ENCODE measurements at places on chromosomes 5 and 9.

GRCh38 chr9:69577123-69577522, 95.0 kb downstream of the APBA1 start:
- no peak for DNase-seq
- H3K4me1 ChIP-seq: peaks cover 15% of the 10 kb centered on the region
- no peaks in the 10 kb centered on the region for H3K36me3 ChIP-seq
- H3K27ac ChIP-seq: no peak overlapping the region

DNA sequence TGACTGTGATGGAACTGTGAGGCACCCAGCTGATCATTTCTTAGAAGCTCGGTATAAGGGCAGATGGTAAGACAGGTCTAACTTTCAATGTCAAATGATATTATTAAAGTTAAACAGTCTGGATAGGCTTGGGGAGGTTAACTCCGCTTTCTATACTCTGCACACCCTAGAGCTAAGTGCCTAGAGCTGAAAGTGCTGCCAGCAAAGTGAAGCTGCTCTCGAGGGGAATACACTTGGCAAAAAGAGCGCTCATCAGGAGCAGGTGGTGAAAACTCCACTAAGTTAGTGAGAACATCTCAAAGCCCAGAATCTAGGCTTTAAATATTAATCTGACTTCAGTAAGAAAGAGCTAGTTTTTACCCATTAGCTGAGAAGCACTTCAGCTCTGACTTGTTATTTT, 349.6 kb upstream of the SLC30A5 start:
- H3K4me1 ChIP-seq: peaks cover 8% of the 10 kb centered on the region
- H3K27ac ChIP-seq: no peak overlapping the region
- H3K27me3 ChIP-seq: no peaks in the 10 kb centered on the region
- DNase-seq: no peak
- no peak overlapping the region for H3K4me3 ChIP-seq

GRCh38 chr5:84783003-84783402, 398.3 kb upstream of the EDIL3 start:
- H3K4me3 ChIP-seq: no peak overlapping the region
- no peak overlapping the region for H3K27ac ChIP-seq
- no peak for DNase-seq
- H3K27me3 ChIP-seq: no peaks in the 10 kb centered on the region
- no peaks in the 10 kb centered on the region for H3K36me3 ChIP-seq

DNA sequence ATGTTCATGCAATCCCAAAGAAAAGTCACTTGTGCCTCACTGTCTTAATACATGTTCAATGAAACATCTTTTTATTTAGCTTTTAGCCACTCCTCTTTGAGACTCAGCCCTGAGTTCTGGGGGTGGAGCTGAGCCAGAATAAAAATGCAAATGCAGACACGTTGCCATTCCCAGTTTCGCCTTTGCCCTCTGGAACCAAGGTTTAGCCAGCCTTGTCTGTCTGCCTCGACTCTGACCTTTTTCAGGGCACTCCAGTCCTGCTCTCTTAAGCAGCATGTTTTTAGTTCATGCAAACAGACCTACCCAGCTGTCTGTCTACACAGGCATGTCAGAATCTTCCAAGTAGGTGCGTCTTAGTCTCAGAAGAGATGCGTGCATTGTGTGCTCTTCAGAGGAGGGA, 82.2 kb upstream of the RANBP3L start:
- H3K4me3 ChIP-seq: no peak overlapping the region
- DNase-seq: no peak
- peaks cover 10% of the 10 kb centered on the region for H3K4me1 ChIP-seq
- no peaks in the 10 kb centered on the region for H3K27me3 ChIP-seq
- H3K36me3 ChIP-seq: no peaks in the 10 kb centered on the region
- H3K27ac ChIP-seq: no peak overlapping the region

DNA sequence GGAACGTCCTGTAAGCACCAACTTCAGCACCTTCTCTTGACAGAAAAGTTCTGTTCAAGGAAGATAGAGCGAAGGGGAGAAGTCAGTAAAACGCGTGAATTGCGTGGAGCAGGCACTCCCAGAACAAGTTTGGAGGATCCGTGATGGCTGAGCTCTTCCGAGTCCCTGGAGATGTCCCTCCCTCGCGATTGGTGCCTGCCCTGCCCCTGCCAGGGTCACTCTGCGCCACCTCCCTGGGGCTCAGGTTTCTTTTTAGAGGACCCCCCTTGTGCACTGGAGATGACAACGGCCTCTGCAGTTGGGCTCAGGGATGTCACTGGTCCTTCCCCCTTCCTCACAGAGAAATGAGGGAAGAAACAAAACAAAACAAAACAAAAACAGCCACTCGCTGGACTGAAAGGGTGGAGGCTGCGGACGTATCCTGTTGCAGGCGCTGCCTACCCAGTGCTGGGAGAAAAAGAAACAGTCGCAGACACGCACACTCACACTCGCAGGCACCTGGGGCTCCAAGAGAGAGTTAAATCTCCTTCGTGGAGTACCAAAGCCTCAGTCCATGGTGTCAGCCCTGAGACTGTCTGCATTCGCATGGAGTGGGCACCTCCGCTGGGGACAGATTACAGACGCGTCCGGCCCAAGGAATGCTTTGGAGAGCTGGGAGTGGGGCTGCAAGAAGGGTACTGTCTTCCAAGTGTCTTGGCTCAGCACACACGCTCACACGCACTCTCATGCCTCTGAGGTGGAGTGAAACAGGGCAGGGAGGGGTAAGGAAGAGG, 512.7 kb downstream of the SLCO4C1 start:
- no peaks in the 10 kb centered on the region for H3K36me3 ChIP-seq
- H3K4me3 ChIP-seq: peak overlapping the region; percentile 41

DNA sequence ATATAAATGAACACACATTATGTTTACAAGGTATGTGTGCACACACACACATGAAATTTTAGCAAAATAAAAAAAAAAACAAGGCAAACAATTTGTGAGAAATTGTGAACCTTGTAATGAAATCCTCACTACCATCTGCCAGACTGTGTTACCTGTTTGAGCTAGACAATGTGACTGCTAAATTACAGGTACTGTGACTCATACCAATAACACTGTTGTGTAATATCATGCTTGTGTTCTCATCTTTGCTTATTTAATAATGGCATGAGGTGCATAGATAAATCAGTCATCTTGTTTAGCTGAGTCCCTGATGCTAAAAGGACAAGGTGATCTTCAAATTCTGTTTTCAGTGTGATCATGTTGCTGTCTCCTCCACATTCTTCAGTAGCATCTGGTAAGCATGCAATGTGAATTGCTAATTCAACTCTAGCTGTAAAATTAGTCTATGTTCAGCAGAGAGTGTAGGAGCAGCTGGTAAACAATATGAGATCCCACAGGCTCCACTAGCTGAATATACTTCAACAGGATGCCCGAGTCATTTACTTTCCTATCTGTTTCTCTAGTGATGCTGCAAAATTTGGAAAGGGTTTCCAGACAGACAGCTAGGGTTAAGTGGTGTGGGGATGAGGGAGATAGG, 966.3 kb upstream of the C9orf72 start:
- H3K27ac ChIP-seq: no peak overlapping the region
- H3K27me3 ChIP-seq: no peaks in the 10 kb centered on the region
- H3K4me3 ChIP-seq: no peak overlapping the region
- H3K36me3 ChIP-seq: no peaks in the 10 kb centered on the region
- no peak for DNase-seq

DNA sequence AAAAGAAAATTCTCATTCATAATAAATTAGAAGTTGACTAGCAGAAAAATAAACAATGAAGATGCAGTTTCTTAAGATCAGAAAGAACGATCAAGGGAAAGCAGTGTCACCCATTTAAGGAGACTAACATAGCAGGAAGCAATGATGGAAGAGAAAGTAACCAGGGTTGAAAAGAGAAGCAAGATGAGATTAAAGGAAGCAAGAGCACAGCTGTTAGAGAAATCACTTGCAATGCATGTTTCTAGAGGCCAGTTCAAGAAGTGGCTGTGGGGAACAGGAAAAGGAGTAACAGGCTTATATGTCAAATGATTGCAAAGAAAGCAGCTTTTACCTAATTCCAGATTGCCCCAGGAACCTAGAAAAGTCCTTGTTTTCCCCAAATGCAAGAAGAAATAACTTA, 46.8 kb upstream of the SLC1A1 start:
- no peak overlapping the region for H3K27ac ChIP-seq
- no peaks in the 10 kb centered on the region for H3K4me1 ChIP-seq
- peaks cover 10% of the 10 kb centered on the region for H3K27me3 ChIP-seq
- DNase-seq: no peak
- no peaks in the 10 kb centered on the region for H3K36me3 ChIP-seq

GRCh38 chr5:135051872-135052271, 17.8 kb upstream of the PITX1 start:
- no peak overlapping the region for H3K27ac ChIP-seq
- H3K4me3 ChIP-seq: no peak overlapping the region
- peaks cover 97% of the 10 kb centered on the region for H3K27me3 ChIP-seq
- H3K4me1 ChIP-seq: no peaks in the 10 kb centered on the region

DNA sequence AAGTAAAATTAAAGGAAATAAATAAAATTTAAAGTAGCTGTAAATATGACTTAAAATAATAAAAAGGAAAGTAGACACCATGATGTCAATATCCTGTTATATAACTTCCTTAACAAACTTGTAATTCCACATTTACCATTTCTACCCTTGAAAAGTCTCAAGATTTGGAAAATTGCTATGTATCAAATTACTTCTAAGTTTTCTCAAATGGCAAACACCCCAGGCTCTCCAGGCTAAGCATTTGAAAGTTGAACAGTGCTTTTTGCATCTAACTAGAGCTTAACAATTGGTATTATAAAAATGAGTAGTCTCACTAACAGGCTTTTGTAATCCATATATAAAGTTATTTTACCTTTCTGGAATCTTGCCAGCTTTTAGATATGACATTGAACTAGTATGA, 41.5 kb upstream of the MACIR start:
- no peak for DNase-seq
- no peak overlapping the region for H3K4me3 ChIP-seq
- no peaks in the 10 kb centered on the region for H3K27me3 ChIP-seq
- no peak overlapping the region for H3K27ac ChIP-seq
- peaks cover 17% of the 10 kb centered on the region for H3K4me1 ChIP-seq

- peak; percentile 74 for DNase-seq
- H3K27ac ChIP-seq: no peak overlapping the region
- H3K36me3 ChIP-seq: no peaks in the 10 kb centered on the region
- peaks cover 33% of the 10 kb centered on the region for H3K27me3 ChIP-seq
Observed at GRCh38 chr9:130433168-130433946, 11.4 kb upstream of the ASS1 start.

DNA sequence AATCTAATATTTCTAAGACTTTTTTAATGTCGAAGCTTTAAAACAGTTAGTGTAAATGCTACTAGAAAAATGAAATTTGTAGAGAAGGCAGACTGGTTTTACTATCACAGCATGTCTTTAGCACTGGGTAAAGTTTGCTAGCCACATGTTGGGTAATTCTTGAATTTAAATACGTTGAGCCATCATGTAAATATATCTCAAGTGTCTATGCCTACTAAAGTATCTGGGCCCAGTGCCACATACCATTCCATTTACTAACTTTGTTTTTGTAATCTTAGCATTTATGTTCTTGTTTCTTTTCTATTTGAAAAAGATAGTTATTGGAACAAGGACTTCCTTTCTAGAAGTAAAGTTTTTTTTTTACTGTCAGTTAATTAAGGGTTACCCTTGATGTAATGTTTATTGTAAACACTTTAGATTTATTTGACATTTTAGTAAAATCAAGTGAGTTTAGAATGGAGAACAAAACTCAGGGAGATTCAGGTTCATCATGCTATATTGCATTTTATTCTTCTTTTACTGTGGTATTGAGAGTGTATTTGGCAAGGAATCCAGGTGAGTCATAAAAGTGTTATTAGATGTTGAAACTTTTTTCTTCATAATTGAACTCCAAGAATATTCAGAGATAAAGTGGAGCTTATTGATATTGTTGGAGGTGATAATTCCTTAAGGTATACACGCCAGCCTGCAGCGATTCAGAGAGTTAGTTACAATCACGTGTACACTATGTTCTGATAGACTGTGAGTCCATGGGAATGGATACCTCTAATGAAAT, 182.4 kb downstream of the CCDC171 start:
- H3K4me1 ChIP-seq: peaks cover 5% of the 10 kb centered on the region
- H3K27me3 ChIP-seq: no peaks in the 10 kb centered on the region
- H3K4me3 ChIP-seq: no peak overlapping the region
- H3K27ac ChIP-seq: no peak overlapping the region
- DNase-seq: no peak

DNA sequence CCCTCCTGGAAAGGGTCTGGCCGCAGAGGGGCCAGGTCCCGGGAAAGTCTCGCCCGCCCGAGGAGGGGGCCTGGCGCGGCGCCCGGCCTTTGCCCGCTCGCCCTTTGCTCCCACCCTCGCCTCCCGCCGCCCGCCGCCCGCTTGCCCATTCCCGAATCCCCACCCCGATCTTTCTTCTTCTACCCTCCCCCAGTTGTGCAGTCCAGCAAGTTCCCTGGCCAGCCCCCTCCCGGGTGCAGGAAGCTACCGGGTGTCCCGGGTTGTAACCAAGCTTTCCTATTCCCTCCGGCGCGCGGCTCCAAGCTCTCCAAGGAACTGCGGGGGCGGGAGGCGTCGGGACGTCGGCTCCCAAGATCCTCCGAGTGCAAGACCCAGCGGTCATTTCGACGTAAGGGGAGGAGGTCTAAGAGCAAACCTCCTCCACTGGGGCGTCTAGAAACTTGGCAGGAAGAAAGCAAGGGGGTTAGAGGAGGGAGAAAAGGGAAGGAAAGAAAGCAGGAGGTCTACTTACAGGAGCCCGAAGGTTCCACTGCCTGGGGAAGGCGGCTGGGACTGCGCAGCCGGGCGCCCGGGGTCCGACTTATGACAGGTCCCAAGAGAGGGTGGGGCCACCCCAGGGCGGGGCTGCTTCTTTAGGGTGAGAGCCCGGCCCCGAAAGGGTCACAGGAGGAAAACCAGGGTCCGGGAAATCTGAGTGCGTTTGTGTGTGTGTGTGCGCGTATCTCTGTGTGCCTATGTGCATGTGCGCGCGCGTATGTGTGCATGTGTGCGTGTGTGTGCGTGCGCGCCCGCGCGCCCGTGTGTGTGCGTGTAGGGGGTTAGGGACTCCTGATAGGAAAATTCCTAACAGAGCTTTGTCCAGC, at the start of gene PTGR1:
Gene PTGR1 (minus strand): TSS at position 556 of the 863 bp plus-strand sequence. CDS start 2,225 bp downstream, outside the sequence.
- peaks cover 31% of the 10 kb centered on the region for H3K4me1 ChIP-seq
- H3K27ac ChIP-seq: peak within 1 kb of the TSS; percentile 66
- H3K27me3 ChIP-seq: peaks cover 5% of the 10 kb centered on the region
- H3K36me3 ChIP-seq: no peaks in the 10 kb centered on the region

GRCh38 chr9:128383791-128384190, 12.6 kb downstream of the URM1 start:
- H3K4me1 ChIP-seq: peaks cover 77% of the 10 kb centered on the region
- no peak for DNase-seq
- H3K27ac ChIP-seq: peak overlapping the region; percentile 97
- peaks cover 35% of the 10 kb centered on the region for H3K27me3 ChIP-seq

DNA sequence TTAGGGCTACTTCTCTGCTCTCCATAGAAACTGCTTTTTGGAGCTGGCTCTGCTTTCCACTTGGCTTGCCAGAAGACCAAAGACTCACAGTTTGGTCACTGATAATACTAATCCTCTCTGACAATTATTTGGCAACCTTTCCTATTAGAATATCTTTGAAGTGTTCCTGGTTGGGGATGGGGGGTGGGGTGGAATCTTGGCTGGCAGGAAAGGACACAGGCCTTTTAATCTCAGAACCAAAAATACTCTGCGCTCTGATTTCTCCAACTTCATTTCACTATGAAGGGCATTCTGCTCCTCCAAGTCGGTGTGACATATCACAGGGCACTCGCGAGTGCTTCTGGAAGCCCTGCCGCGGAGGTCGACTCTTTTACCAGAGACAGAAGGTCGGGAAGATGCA, 1329.0 kb upstream of the WWC1 start:
- H3K4me3 ChIP-seq: no peak overlapping the region
- no peak for DNase-seq
- H3K4me1 ChIP-seq: peaks cover 11% of the 10 kb centered on the region
- peak overlapping the region; percentile 80 for H3K27ac ChIP-seq
- no peaks in the 10 kb centered on the region for H3K27me3 ChIP-seq
